ENCODE measurements at places on chromosomes 6 and 20. TPM values are rescaled to one million over a fixed set of nuclear protein-coding genes. Genes with fewer than 3 reads are reported as not detected.

The BPIFB3 gene
- not detected for total RNA-seq

GRCh38 chr6:43702534-43703440, 15.2 kb upstream of the MRPS18A start:
- H3K4me3 ChIP-seq, result no peak overlapping the region
- peak overlapping the region; percentile 65 for H3K27ac ChIP-seq
- peaks cover 31% of the 10 kb centered on the region for H3K4me1 ChIP-seq
- DNase-seq, result peak; percentile 83

- H3K4me1 ChIP-seq, result no peaks in the 10 kb centered on the region
- H3K4me3 ChIP-seq, result no peak overlapping the region
- no peaks in the 10 kb centered on the region for H3K36me3 ChIP-seq
- no peak for DNase-seq
- no peaks in the 10 kb centered on the region for H3K27me3 ChIP-seq
Measured at GRCh38 chr6:14934844-14935243, 311.0 kb upstream of the JARID2 start.

- no peak overlapping the region for H3K4me3 ChIP-seq
- H3K36me3 ChIP-seq, result no peaks in the 10 kb centered on the region
- no peak for DNase-seq
- H3K27ac ChIP-seq, result no peak overlapping the region
- peaks cover 36% of the 10 kb centered on the region for H3K27me3 ChIP-seq
Measured at GRCh38 chr20:62692801-62693523, 15.7 kb upstream of the NTSR1 start.

The NRSN1 gene
- not detected for total RNA-seq

GRCh38 chr6:12022481-12022880, 10.4 kb downstream of the HIVEP1 start:
- DNase-seq, result no peak
- H3K36me3 ChIP-seq, result peaks cover 13% of the 10 kb centered on the region
- no peak overlapping the region for H3K4me3 ChIP-seq
- H3K27me3 ChIP-seq, result no peaks in the 10 kb centered on the region

DNA sequence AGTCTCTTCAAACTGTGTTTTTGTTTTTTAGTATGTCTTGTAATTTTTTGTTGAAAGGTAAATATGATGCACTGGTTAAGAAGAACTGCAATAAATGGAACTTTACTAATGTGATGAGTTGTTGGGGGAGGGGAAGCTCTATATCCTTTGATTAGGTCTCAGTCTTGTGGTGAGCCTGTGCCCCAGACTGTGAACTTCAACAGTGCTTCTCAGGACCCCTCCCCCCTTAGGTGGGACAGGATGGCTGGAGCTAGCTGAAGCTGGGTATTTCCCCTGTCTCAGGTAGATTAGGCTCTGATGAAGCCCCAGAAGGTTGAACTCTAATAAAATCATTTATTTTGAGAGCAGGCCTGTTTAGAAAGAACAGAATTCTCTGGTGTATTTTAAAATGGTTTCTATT, 31.4 kb upstream of the TASP1 start:
- no peak for DNase-seq
- H3K4me1 ChIP-seq, result no peaks in the 10 kb centered on the region
- H3K27ac ChIP-seq, result no peak overlapping the region
- no peak overlapping the region for H3K4me3 ChIP-seq
- no peaks in the 10 kb centered on the region for H3K27me3 ChIP-seq

The ORC3 gene
- total RNA-seq, result 33.1 TPM

DNA sequence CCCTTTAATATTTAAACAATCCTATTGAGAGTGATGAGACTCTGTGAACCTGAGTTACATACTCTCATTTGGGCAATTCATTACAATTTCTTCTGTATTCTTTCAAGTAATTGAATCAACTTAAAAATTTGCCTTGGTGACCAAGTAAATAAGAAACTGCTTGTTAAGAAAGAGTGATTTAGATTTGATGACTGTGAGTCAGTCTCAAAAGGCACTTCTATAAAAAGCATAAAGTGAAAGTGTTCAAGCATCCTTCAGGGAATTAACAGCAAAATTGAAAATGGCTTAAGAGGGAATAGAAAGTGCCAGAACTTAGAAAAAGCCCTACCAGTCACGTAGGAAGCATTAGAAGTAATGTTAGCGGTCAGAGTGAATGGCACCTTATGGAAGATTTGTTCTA, 654.7 kb downstream of the EPM2A start:
- no peak overlapping the region for H3K27ac ChIP-seq
- H3K27me3 ChIP-seq, result no peaks in the 10 kb centered on the region
- H3K36me3 ChIP-seq, result no peaks in the 10 kb centered on the region
- no peaks in the 10 kb centered on the region for H3K4me1 ChIP-seq

GRCh38 chr20:63215101-63216040, 560 bp downstream of the YTHDF1 start:
- peaks cover 6% of the 10 kb centered on the region for H3K4me1 ChIP-seq
- peak overlapping the region; percentile 75 for H3K27ac ChIP-seq
- peak overlapping the region; percentile 89 for H3K4me3 ChIP-seq
- DNase-seq, result peak; percentile 60
- peaks cover 8% of the 10 kb centered on the region for H3K27me3 ChIP-seq
- peaks cover 23% of the 10 kb centered on the region for H3K36me3 ChIP-seq

The FAM217A gene
- total RNA-seq, result not detected

DNA sequence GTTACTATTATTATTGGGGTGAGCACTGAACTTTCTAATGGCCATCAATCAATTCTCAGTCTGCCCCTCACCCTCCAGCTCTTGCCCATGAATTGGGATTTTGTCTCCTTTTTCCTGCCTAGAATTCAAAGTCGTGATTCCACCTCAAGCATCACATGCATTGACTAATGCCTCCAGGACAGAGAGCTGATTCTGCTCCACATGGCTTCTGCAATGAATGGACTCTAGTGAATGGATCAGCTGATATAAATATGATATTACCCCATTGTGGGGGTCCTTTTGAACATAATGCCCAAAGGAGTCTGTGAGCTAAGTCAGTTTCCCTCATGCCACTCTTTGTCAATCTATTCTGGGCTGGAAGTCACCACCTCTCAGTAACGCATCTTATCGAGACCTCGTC, 126.4 kb downstream of the OPN5 start:
- no peak overlapping the region for H3K4me3 ChIP-seq
- no peaks in the 10 kb centered on the region for H3K36me3 ChIP-seq
- no peaks in the 10 kb centered on the region for H3K27me3 ChIP-seq
- no peaks in the 10 kb centered on the region for H3K4me1 ChIP-seq
